RCC 7860 (cell line): ENCODE measurements at places on chromosomes 12 and 14.

GRCh38 chr12:7498809-7499208 lies 4.8 kb downstream of the CD163 start:
- no peak for DNase-seq

- peak; percentile 95 for DNase-seq
Measured at GRCh38 chr12:122064780-122065588, 13.6 kb upstream of the MLXIP start.

DNA sequence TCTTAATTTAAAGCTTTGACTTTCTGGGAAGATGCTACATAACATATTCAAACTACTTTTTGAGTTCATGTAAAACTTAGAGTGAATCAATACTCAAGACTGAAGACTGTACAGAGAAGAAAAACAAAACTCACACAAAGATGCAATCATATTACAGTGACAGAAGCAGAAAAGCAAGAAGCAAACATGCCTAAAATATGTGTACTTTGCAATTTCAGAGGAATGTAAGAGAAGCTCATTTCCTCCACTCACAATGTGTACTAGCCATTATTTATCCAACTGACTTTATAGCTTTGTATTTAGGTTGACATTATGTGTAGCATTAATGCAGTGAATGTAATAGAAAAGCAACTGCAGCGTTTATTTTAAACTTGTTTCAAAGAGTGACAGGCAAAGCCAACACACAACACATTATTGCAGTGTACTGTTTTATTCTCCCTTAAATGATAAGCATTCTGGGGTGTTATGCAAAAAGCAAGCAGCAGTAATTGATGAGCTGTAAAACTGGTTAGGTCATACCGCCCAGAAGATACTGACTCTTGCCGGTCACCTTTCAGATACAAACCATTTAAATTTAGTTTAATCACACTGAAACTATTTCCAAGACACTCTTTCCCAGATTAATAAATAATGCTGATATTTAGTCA lies 88.2 kb upstream of the PAWR start:
- no peak for DNase-seq

GRCh38 chr12:5268424-5269210 lies 163.3 kb upstream of the NTF3 start:
- DNase-seq: no peak

DNA sequence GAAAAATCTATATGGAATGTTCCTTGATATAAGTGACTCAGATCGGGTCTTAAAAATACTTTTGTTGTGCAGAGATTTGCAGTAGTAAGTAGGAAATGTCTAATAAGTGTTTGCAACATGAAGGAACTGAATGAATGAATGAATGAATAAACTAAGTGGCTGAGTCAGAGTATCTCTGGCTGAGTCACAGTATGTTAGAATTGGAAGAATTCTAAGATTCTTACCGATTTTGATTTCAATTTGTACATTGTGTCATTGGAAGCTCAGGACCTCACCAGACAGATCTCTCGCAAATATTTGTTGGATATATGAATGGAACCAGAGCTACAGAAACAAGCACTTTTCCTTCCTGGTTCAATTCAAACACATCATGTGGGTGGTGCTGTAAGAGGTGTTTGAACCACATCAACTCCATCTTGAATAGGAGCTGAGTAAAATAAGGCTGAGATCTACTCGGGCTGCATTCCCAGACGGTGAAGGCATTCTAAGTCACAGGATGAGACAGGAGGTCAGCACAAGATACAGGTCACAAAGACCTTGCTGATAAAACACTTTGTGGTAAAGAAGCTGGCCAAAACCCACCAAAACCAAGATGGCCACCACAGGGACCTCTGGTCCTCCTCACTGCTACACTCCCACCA lies 123.9 kb upstream of the FOXN3 start:
- peak; percentile 74 for DNase-seq

GRCh38 chr12:101670007-101670671 lies 27.3 kb upstream of the CHPT1 start:
- no peak for DNase-seq

DNA sequence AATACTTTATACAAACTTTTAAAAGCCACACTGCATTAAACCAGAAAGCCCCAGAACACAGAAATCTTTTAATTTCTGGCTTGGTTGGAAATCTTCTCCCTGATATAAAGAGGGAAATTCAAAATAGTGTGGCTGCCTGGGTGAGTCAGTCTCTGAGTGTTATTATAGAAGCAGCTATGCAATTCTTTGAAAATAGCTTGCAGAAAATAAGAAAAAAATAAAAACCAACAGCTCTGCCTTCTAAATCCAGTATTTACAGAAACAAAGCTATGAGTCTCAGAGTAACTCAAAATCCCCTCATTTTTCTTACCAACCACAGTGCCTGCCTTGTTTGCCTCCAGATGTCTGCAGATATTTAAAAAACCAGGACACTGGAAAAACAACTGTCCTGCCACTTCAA lies 68.6 kb upstream of the FERMT2 start:
- DNase-seq: no peak

DNA sequence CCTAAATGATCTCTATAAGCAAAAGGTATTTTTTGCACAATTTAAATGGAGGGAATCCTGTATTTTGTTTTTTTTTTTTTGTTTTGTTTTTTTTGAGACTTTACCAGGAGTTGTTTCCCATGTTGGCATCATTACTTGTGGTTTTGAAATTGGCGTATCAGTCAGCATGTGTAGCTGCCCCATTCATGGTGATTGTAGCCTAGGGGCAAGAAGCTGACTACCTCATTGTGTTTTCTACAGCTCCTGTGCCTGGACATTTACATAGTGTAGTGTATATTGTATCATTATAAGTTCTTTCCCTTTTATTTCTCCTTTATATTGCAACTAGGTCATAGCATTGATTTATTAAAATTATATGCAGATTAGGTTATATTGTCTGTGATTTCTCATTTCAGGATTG lies 24.5 kb downstream of the SAMD4A start:
- no peak for DNase-seq

DNA sequence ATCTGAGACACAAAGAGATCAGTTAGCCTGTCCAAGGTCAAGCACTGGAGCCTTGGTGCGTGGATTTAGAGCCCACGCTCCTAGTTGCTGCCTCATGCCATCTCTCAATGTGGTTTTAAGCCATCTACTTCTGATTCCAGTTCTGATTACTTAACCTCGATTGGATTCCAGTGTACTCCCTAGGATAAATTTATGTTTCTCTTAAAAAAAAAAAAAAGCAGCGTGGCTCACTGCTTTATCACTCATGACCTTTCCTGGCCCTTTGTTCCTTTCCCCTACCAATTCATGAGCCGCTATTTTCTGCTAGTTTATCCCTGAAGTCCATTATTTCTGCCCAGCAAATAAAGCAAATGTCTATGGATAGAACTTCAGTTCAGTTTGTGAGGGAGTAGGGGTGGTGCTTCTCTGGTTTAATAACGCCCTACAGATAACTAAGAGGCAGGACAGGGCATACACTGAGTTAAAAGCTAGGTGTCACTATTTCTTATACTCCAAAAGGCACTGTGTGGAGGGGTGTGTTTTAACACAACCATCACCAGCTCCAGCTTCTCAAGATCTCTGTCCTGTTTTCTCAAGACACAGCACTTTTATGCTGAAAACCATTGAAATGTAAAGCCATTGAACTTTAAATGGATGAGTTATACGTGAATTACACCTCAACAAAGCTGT lies 9.8 kb upstream of the PARP11 start:
- DNase-seq: no peak

- DNase-seq: no peak
Measured at GRCh38 chr12:85529896-85530295, 249.9 kb downstream of the ALX1 start.

DNA sequence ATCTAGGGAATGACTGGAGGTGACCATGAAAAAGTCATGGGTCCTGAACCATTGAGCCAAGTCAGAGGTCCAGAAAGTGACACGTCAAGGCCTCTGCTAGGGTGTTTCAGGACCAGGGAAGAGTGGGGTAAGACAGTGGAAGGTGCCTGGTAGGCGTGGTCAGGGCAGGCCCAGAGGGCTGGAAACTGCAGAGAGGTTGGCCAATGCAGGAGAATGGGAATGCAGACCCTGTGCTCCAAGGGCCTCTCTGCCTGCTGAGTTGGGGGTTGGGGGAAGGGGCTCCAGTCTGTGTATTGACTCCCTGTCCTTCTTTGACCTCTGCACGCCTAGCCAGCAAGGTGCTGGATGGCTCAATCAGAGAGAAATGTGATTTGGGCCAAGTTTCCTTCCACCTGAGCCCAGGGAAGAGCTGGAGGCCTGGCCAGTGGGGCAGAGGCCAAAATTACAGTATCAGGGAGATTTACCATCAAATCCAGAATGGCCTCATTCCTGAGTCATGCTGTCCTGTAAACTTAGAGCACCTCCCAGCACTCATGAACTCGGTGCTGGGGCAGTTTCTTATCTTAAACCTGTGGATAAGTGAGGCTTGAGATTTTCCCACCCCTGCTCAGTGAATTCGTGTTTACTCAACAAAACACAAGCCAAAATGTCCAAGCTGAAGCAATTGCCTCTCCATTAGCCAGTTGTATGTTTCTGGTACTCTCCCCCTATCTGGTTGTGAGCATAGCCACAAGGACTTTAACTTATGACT lies 24.4 kb downstream of the IRF2BPL start:
- no peak for DNase-seq

DNA sequence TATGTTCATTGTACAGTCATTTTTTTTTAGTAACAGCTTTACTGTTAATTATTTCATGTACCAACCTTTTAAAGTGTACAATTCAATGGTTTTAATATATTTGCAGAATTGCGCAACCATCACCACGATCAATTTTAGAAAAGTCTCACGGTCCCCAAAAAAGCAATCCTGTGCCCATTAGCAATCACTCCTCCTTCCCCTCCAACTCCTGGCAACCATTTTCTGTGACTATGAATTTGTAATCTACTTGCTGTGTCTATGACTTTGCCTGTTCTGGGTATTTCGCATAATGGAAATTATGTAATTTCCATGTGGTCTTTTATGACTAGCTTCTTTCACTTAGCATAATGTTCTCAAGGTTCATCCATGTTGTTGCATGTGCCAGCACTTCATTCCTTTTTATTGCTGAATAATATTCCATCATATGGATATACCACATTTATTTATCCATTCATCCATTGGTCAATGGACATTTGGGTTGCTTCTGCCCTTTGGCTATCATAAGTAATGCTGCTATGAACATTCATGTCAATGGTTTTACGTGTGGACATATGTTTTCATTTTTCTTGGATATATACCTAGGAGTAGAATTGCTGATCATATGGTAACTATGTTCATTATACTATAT lies 9.9 kb downstream of the KICS2 start:
- DNase-seq: no peak

- no peak for DNase-seq
Measured at GRCh38 chr14:26113911-26114640, 483.8 kb downstream of the NOVA1 start.
